ENCODE measurements at places on chromosomes 4 and X.

DNA sequence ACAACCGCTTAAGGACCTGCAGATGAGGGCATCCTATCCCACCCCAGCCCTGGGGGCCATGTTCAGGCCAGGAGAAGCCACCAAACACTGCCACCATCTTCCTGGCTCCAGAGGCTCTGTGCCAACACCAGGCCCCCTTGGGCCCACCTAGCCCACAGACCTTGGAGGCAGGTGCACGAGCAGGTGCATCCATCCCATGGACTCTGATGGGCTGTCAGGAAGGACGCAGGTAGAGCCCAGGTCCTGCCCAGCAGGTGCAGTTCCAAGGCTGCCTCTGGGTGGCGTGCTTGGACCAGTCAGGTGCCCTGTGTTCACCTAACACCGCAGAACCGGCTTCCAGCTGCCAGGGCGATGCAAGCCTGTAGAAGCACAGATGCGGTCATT, 22.8 kb upstream of the PDE6B start:
- DNase-seq = peak; percentile 42

GRCh38 chrX:40285876-40286275, 188.1 kb upstream of the BCOR start:
- DNase-seq = no peak

DNA sequence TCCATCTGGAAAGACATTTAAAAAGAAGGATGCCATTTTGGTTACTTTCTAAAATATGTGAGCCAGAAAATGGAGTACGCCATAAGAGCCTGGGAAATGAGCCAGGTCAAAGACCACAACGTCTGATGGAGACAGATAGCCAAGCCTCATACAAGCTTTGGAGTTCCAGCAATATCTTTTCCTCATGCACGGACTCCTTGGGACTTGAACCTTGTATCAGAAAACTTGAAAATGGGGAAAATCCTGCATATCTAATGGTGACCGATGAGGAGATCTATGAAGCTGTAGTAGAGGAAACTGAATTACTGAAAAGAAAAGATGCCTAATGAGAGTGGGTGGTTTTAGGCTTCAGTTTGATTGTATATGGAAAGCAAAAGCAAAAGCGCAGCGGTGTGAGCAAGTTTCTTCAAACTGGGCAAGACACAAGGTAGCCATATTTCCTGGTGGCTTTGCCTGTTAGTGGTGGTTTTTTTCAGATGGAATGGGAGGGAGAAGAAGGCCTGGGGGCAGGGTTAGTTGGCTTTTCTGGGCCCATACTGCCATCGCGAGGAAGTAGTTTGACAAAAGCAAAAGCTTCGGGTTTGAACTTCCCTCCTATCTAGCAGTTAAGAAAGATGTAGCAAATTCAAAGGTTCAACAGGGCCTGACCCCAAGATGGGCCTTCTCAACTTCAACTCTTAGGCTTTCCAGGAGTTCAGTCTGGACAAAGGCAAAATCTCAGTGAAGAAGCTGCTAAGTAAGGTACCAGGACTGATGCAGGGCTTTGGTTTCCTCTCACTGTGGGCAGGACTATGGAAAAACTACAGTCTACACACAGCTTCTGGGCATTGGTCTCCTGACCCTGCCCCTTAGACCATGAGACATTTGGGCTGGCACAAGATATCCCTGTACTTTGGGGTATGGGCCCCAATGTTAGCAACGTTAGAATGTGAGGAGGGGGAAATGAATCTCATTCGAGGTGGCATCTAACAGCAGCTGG, 210.0 kb upstream of the STK26 start:
- DNase-seq = peak; percentile 44

DNA sequence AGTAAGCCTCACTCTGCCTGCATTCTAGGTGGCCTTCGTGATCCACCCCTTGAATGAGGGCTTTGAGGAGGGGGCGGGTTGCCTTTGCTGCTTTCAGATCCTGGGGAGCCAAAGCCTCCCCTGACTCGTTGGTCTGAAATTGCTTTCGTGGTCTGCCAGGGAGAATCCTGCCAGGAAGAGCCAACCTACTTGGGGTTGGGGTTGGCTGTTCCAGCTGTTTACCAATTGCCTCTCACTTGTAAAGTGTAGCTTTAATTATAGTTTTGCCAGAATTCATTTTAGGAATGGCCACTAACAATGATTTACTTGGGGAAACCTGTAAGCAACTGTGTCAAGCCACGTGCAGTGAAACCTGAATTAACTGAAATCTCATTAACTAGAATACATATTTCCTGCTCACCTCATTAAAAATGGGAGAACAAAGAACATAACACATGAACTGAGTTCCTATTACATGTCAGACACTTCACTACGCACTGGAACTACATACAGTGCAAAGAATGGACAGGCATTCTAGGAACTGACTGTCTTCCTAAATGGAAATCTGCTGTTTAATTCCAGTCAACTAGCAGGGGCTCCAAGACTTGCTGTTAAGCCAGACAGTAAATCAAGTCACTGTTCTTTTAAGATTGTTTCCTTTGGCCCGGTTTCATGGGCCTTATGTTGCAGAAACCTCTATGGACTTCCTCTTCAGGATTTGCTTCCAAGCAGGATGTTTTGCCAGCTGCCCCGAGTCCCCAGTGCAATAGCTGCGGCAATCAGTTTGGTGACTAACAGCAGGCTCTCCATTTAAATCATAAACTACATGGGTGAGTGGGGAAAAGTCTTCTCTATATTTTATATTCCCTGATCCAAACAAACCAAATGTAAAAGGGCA, 16.4 kb upstream of the NKRF start:
- no peak for DNase-seq

DNA sequence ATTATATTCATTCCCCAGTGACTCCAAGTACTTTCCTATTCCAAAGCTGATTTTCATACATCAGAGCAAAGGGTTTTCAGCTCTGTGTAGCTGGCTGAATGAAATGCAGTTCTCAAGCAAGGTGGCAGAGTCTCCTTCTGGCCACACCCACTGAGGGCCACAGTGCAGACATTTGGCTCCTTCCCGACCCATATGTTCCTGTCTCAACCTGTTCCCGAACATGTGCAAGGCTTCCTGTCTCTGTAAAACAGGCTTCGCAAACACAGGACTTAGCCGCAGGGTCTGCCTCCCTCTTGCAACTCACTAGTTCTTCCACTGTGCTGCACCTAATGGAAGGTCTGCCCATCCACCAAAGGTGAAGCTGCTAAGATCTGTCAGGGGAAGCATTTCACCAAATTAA, 249.2 kb downstream of the MID1IP1 start:
- no peak for DNase-seq

- DNase-seq = no peak
These were observed 302.5 kb upstream of the UGT8 start for GRCh38 chr4:114296126-114296525.
